ENCODE measurements at places on chromosomes 12 and 14. TPM values are rescaled to one million over a fixed set of nuclear protein-coding genes. Genes with fewer than 3 reads are reported as not detected.

- no peaks in the 10 kb centered on the region for H3K27me3 ChIP-seq
- no peaks in the 10 kb centered on the region for H3K36me3 ChIP-seq
- peaks cover 10% of the 10 kb centered on the region for H3K4me1 ChIP-seq
- H3K4me3 ChIP-seq: no peak overlapping the region
- no peak overlapping the region for H3K27ac ChIP-seq
- DNase-seq: no peak
These were observed 388.1 kb upstream of the PRICKLE1 start for GRCh38 chr12:42977451-42978230.

GRCh38 chr12:118741194-118741593 lies 240.1 kb upstream of the SRRM4 start:
- no peaks in the 10 kb centered on the region for H3K4me1 ChIP-seq

DNA sequence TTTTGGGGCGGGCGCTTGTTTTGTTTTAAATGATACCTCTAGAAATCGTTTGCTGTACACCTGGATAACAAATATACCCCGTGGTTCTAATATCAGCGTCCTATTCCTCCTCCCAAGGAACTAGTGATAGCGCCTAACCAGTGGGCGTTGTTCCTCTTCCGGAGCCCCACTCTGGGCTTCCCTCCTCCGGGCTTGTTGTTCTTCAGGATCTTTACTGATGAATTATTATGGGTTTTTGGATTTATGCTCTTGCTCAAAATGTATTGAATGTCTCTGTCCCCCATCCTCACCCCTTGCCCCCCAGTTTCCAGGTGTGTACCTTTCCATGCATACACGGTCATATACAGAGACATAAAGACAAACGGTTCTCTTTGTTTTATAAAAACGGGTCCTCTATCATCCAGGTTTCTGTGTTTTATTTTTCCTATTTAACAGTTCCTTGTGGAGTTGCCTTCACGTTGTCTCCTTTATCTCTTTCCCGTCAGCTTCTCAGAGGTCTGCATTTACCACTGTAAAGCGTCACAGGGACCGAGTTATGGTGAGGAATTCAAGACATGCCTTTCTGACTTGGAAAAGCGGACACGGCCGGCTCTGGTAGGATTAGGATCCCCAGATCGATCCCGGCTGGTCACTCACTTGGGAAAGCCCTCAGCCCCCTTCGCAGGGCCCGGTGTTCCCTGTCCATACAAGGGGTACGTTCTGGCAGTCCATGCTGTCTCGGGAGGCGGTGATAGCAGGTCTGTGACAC lies 655 bp upstream of the PLEKHG3 start:
- H3K27me3 ChIP-seq: peaks cover 23% of the 10 kb centered on the region
- no peak for DNase-seq
- peaks cover 56% of the 10 kb centered on the region for H3K4me1 ChIP-seq
- H3K36me3 ChIP-seq: no peaks in the 10 kb centered on the region
- H3K4me3 ChIP-seq: peak overlapping the region; percentile 81

- peak overlapping the region; percentile 6 for H3K4me3 ChIP-seq
- H3K4me1 ChIP-seq: peaks cover 63% of the 10 kb centered on the region
- no peaks in the 10 kb centered on the region for H3K27me3 ChIP-seq
- H3K27ac ChIP-seq: peak overlapping the region; percentile 84
- H3K36me3 ChIP-seq: peaks cover 73% of the 10 kb centered on the region
These were observed 92.0 kb downstream of the NCOR2 start for GRCh38 chr12:124475295-124476010.

DNA sequence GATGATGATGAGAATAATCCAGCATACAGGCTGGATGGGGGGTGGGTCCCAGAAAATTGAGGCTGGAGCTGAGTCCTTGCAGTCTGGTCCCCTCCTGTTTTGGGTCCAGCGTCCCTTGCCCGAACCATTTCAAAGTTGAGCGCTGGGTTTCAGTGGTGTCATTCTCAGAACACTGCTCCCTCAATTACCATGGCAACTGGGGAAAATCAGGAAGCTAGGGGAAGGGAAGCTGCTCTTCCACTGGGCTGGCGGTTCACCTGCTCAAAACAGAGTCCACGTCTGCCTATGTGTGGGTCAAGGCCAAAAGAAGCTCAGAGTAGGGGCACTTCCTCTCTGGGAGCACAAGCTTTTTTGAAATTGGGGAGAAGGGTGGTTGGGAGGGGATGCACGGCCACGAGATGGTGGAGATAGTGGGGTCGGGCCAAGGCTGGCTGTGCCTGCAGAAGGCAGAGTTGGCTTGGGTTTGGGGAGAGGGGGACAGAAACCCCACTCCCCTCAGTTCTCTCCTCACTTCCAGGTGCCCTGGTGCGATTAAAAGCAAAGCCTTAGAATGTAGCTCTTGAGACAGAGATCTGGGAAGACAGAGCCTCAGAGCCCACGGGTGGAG lies 1.7 kb upstream of the NOS1 start:
- no peaks in the 10 kb centered on the region for H3K36me3 ChIP-seq
- no peak for DNase-seq
- H3K27me3 ChIP-seq: peaks cover 87% of the 10 kb centered on the region
- no peak overlapping the region for H3K4me3 ChIP-seq
- peaks cover 9% of the 10 kb centered on the region for H3K4me1 ChIP-seq
- no peak overlapping the region for H3K27ac ChIP-seq

DNA sequence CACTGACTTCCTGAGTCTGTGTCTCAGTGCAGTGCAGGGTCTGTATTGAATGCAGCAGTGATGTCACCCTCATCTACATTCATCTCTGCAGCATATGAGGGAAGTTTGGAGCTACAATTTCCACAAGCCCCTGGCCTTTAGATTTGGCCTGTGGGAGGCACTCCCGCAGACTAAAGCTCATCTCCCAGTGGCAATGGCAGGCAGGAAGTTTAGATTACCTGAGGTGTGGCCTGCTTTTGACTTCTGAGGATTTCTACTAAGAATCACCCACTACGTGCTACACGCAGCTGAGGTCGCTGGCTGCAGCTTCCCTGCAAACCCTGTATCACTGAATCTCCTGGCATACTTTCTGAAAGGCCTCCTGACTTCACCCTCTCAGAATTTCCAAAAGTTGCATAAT lies 202.2 kb upstream of the PRKD1 start:
- H3K4me1 ChIP-seq: no peaks in the 10 kb centered on the region
- DNase-seq: no peak
- no peaks in the 10 kb centered on the region for H3K27me3 ChIP-seq
- H3K4me3 ChIP-seq: no peak overlapping the region
- no peak overlapping the region for H3K27ac ChIP-seq

GRCh38 chr12:64551676-64552075 lies 58.6 kb upstream of the RASSF3 start:
- H3K4me1 ChIP-seq: peaks cover 17% of the 10 kb centered on the region
- DNase-seq: no peak
- no peaks in the 10 kb centered on the region for H3K27me3 ChIP-seq
- no peaks in the 10 kb centered on the region for H3K36me3 ChIP-seq

- peak overlapping the region; percentile 75 for H3K27ac ChIP-seq
- H3K27me3 ChIP-seq: peaks cover 26% of the 10 kb centered on the region
- H3K36me3 ChIP-seq: no peaks in the 10 kb centered on the region
These were observed 1.7 kb downstream of the LTBP2 start for GRCh38 chr14:74610199-74610865.

DNA sequence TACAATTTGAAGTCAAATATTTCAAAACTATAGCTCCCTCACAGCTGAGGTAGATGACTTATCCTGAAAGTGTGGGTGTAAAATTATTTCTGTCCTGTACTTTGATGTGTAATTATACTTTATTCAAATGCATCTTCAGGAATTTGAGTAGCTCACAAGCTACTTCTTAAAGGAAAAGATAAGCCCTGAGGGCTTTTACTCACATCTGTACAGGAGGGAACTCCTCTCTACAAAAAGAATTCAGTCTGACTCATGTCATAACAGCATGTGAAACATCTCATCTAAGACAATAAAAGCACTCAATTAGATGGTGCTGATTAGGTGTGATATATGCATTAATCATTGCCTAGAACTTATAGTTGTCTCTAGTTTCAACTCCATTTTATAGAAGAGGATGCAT lies 452.0 kb downstream of the PRKD1 start:
- no peak overlapping the region for H3K4me3 ChIP-seq
- no peaks in the 10 kb centered on the region for H3K36me3 ChIP-seq
- no peaks in the 10 kb centered on the region for H3K4me1 ChIP-seq
- no peaks in the 10 kb centered on the region for H3K27me3 ChIP-seq
- DNase-seq: no peak

DNA sequence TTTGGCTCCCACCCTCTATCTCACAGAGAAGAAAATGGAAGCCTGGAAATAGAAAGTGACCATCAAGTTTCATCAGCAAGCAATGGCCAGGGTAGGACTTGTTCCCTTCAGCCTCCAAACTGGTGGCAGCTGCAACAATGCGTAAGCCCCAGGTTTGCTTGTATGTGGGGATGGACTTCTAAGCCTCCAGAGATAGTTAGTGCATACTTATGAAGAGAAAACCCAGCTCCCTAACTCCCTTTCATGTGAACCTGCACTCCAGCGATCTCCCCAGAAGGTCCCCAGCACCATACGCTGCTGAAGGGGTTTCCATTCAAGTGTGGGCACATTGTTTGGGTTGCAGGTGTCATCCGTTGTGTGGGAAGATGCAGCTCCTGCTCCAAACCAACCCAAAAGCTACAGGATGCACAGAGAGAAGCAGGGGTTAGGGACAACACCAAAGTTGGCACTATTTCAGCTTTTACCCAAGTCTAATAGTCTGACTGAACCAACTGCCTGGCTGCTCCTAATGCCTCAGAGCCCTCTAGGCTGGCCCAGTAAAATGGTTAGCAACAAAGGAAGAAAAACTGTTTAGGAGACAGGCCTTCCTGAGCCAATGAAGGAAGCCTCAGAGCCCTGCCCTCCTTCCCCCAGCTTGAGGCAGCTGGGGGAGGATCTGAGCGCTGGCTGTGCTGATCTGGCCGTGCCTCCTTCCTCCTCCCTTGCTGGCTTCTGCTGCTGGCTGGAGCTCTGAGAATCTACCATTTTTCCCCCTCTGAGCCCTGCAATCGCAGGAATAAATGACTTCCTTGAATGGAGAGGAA lies 12.3 kb downstream of the ZFP36L1 start:
- DNase-seq: peak; percentile 73
- H3K27ac ChIP-seq: peak overlapping the region; percentile 78
- H3K4me1 ChIP-seq: peaks cover 48% of the 10 kb centered on the region
- no peaks in the 10 kb centered on the region for H3K27me3 ChIP-seq
- H3K36me3 ChIP-seq: no peaks in the 10 kb centered on the region
- no peak overlapping the region for H3K4me3 ChIP-seq

DNA sequence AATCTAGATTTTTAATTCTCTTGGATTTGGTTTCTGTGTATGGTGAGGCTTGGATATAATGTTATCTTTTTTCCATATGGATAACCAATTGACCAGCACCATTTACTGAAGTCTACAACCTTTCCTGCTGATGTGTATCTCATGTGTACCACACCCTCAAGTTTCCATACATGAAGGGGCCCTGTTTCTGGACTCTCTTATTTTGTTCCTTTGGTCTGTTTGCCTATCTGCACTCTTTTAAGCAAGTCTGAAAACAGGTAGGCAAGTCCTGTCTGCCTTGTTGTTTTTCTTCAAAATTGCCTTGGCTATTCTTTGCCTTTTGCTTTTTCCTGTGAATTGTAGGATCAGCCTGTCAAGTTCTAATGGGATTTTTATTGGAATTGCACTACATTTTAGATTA lies 44.6 kb downstream of the MAX start:
- H3K27ac ChIP-seq: no peak overlapping the region
- H3K27me3 ChIP-seq: no peaks in the 10 kb centered on the region
- DNase-seq: no peak
- peaks cover 59% of the 10 kb centered on the region for H3K36me3 ChIP-seq
- no peaks in the 10 kb centered on the region for H3K4me1 ChIP-seq

DNA sequence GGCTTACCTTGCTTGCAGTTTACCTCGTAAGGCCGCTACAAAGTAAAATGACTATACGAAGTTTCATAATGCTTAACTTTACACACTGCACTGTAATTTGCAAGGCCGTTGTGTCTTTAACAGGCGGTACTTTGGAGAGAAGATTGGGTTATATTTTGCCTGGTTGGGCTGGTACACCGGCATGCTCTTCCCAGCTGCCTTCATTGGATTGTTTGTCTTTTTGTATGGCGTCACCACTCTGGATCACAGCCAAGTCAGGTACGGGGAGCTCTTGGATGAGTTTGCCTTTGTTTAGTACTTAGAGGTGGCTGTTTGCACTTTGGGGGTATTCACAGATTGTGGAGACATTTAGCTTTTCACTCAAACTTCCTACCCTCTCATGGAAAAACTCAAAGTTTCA lies 167.8 kb downstream of the SLC5A8 start:
- H3K27me3 ChIP-seq: no peaks in the 10 kb centered on the region
- no peak for DNase-seq
- H3K4me1 ChIP-seq: no peaks in the 10 kb centered on the region
- no peaks in the 10 kb centered on the region for H3K36me3 ChIP-seq
- H3K4me3 ChIP-seq: no peak overlapping the region

- H3K4me3 ChIP-seq: peak within 1 kb of the TSS; percentile 84
- DNase-seq: peak; percentile 89
- H3K36me3 ChIP-seq: peaks cover 11% of the 10 kb centered on the region
These were observed at the start of gene GABARAPL1 for GRCh38 chr12:10212739-10213131. GABARAPL1 (plus strand) TSS chr12:10212877; CDS start chr12:10213130, 253 bp downstream.

DNA sequence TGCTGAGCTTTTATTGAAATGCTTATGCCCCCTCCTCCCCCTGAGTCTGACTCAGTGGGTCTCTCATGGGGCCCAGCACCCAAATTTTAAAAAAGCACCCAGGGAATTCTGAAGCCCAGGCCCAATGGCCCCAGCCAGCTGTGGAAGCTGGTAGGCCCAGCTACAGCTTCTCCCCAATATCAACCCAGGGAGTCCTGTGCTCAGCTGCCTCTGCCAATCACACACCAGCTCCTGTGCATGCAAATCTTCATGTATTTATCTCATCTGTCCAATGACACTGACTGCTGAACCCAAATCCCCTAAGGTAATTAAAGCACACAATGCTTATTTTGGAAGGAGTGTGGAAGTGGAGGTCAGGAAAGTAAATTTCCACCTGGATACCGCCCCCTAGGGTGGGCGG lies 76.3 kb downstream of the CCDC88C start:
- DNase-seq: no peak
- no peaks in the 10 kb centered on the region for H3K4me1 ChIP-seq
- H3K4me3 ChIP-seq: no peak overlapping the region
- H3K27me3 ChIP-seq: peaks cover 17% of the 10 kb centered on the region

DNA sequence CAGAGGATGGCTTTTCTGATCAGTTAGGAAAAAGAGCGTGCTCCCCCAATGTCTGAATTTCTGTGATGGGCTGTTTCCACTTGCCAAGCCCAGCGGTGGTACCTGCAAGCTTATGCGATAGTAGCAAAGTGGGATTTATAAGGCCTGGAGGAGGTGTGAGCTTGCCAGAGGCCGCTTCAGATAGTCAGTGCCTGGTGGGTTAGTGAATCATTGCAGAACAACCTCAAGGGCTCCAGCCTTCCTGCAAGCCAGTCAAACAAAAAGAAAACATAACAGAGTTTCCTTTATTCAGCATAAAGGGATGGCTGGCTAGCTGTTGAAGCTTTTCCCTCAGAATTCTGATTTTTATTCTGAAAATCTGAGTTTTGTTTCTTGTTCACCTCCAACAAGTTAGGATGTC lies 7.6 kb upstream of the BMP4 start:
- H3K27me3 ChIP-seq: peaks cover 59% of the 10 kb centered on the region
- H3K4me1 ChIP-seq: peaks cover 14% of the 10 kb centered on the region
- peak overlapping the region; percentile 63 for H3K4me3 ChIP-seq
- no peak overlapping the region for H3K27ac ChIP-seq

- no peak overlapping the region for H3K27ac ChIP-seq
- DNase-seq: no peak
- H3K4me1 ChIP-seq: peaks cover 7% of the 10 kb centered on the region
- H3K4me3 ChIP-seq: no peak overlapping the region
These were observed 24.6 kb downstream of the PLXNC1 start for GRCh38 chr12:94172973-94173372.

KRT82 gene
- not detected for total RNA-seq

SYT1 gene
- 0.30 TPM for total RNA-seq

Data from left ventricle myocardium inferior (tissue), 1 donor.